GM23338 (cell line): ENCODE measurements at places on chromosomes 5 and 9.

- H3K4me3 ChIP-seq: no peak overlapping the region
- DNase-seq: peak; percentile 62
- no peaks in the 10 kb centered on the region for H3K36me3 ChIP-seq
- no peak overlapping the region for H3K27ac ChIP-seq
Observed at GRCh38 chr9:33813712-33814641, 3.0 kb upstream of the UBE2R2 start.

DNA sequence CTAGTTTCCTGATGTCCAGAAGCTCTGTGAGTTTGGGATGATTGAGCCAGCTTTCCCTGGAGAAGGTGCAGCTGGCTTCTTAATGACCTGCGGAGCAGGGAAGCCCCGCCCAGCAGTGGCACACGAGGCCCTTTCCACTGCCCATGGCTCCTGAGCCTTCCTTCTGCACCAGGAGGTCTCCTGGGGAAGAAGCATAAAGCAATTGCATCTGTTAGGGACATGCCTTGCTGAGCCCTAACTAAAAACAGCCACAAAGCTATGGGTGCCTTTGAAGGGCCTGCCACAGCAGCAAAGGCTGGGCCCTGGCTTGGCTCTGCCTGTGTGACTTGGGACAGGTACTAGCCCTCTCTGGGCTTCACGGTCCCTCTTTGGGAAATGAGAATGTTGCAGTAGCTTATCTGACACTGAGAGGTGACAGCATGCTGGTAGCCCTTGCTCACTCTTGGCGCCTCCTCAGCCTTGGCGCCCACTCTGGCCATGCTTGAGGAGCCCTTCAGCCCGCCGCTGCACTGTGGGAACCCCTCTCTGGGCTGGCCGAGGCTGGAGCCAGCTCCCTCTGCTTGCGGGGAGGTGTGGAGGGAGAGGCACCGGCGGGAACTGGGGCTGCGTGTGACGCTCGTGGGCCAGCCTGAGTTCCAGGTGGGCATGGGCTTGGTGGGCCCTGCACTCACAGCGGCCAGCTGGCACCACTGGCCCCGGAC lies 218.4 kb downstream of the FSTL4 start:
- no peaks in the 10 kb centered on the region for H3K27me3 ChIP-seq
- 0 out of 2 replicates have a peak, but pooled peaks cover 6% of the 10 kb centered on the region for H3K4me1 ChIP-seq
- DNase-seq: no peak
- no peaks in the 10 kb centered on the region for H3K36me3 ChIP-seq
- no peak overlapping the region for H3K27ac ChIP-seq

DNA sequence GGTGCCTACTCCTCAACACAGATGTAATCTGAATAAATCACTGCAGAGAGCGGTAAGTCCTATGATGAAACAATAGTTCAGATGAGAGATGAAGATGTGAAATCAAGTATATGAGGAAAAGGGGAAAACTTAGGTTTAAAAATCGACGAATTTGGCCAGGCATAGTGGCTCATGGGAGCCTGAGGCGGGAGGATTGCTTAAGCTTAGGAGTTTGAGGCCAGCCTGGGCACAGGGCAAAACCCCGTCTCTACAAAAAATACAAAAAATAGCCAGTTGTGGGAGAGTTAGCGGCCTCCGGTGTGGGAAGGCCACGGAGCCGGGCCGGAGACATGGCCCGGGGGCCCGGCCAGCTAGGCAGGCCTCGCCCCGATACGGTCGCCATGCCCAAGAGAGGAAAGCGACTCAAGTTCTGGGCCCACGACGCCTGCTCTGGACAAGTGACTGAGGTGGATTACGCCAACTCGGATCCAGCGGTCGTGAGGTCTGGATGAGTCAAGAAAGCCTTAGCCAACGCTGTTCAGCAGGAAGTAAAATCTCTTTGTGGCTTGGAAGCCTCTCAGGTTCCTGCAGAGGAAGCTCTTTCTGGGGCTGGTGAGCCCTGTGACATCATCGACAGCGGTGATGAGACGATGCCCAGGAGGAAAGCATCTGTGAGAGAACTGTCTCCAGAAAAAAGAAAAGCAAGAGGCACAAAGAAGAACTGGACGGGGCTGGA lies 62.8 kb upstream of the SUB1 start:
- no peaks in the 10 kb centered on the region for H3K4me1 ChIP-seq
- H3K36me3 ChIP-seq: no peaks in the 10 kb centered on the region
- no peak for DNase-seq
- no peaks in the 10 kb centered on the region for H3K27me3 ChIP-seq
- no peak overlapping the region for H3K4me3 ChIP-seq
- H3K27ac ChIP-seq: no peak overlapping the region

DNA sequence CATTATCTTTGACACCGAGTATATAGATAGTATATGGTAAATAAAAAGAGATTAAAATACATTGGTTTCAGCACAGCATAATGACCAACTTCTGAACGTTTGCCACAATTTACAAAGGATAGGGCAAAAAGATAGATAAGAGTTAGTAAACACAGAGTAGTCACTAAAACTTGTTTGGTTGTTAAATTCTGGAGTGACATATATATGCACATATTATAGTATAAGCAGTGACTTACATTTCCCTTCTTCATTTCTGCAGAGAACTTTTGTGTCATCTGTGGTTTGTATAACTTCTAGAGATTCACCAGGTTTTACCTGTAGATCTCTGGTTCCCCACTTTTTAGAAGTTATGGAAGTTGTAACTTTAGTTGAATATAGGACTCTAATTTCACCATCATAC lies 44.4 kb upstream of the RICTOR start:
- H3K36me3 ChIP-seq: no peaks in the 10 kb centered on the region
- no peaks in the 10 kb centered on the region for H3K4me1 ChIP-seq
- H3K4me3 ChIP-seq: no peak overlapping the region
- H3K27ac ChIP-seq: no peak overlapping the region

DNA sequence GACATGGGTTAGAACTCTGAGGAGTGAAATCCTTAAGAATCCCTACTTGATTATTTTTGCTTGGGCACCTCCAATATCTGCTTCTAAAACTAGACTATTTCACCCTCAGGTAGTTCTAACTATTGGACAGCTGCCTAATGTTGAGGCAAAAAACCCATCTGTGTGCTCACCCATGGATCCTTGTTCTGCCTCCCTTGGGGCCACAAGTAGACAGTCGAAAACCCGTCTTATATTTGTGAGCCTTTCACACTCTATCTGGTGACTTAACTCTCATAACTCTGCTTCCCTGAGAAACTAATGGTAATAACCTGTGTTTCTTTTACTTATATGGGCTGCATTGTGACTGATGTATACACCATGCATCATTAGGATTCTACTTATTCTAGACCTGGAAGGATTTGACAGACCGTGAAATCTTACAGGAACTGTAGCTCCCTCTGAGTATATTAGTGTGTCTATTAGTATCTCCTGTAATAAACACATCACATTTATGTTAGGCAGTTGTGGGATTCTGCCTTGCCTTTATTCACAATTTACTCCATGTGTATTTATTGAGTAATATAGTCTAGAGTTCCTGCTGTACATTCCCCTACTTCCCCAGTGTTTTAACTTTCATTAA lies 94.6 kb upstream of the SGCD start:
- no peaks in the 10 kb centered on the region for H3K4me1 ChIP-seq
- no peaks in the 10 kb centered on the region for H3K36me3 ChIP-seq
- H3K27me3 ChIP-seq: no peaks in the 10 kb centered on the region
- no peak overlapping the region for H3K27ac ChIP-seq

- DNase-seq: no peak
- H3K27ac ChIP-seq: no peak overlapping the region
- no peaks in the 10 kb centered on the region for H3K36me3 ChIP-seq
- H3K27me3 ChIP-seq: no peaks in the 10 kb centered on the region
Observed at GRCh38 chr5:148458036-148458888, 74.5 kb downstream of the FBXO38 start.

- H3K27me3 ChIP-seq: no peaks in the 10 kb centered on the region
Observed at GRCh38 chr5:80260461-80260860, 4.6 kb upstream of the SERINC5 start.

GRCh38 chr5:14810928-14811572 lies 60.5 kb downstream of the ANKH start:
- H3K4me3 ChIP-seq: no peak overlapping the region
- H3K36me3 ChIP-seq: no peaks in the 10 kb centered on the region
- no peak for DNase-seq
- H3K4me1 ChIP-seq: no peaks in the 10 kb centered on the region

GRCh38 chr9:80025796-80026520 lies 454.2 kb downstream of the TLE4 start:
- no peaks in the 10 kb centered on the region for H3K27me3 ChIP-seq
- no peak for DNase-seq
- no peak overlapping the region for H3K4me3 ChIP-seq
- H3K27ac ChIP-seq: no peak overlapping the region

DNA sequence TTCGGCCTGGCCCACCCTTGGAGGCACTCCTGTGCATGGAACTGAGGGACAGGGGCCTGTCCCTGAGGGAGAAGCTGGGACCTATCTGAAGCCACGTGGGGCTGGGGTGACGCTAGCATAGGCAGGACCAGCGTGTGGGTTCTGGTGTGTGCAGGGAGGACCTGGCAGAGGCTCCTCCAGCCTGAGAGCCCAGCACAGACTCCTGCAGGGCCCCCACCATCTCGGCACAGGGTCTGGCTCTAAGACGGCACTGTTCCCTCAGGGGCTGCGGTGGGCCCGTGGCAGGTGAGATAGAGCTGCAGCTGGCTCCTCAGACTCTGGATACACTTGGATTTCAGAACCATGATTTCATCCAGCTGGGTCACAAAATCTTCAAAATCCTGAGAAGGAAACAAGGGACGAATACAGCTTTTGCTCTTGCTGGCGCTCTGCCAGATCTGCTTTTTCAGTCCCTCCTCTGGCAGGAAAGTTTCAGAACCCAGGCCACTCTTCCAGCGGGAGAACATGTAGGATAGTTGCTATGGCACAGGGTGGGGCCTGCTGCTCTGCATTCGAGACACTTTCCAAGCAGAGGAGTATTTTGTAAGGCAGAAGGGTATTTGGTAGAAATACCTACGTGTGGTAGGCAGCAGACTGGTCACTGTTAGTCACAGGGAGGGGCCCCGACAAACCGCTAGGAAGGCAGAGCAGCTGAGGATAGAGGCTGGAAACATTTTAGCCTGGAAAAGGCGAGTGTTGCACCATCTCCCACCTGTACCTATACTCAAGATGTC lies 74.7 kb downstream of the KIF24 start:
- H3K4me1 ChIP-seq: no peaks in the 10 kb centered on the region
- no peak overlapping the region for H3K27ac ChIP-seq
- no peak for DNase-seq
- H3K36me3 ChIP-seq: no peaks in the 10 kb centered on the region; the same call in 1 of the 2 replicates
- H3K27me3 ChIP-seq: no peaks in the 10 kb centered on the region

DNA sequence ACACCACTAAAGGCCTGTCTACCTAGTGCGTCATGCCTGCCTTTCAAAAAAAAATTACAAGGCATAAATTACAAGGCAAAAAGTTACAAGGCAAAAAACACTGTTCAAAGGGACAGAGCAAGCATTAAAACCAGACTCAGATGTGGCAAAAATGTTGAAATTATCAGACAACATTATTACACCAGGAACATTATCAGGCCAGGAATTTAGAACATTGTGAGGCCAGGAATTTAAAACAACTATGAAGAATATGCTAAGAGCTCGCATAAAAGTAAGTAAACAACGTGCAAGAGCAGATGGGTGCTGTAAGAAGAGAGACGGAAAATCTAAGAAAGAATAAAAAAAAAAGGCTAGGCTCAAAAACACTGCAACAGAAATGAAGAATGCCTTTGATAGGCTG lies 18.2 kb upstream of the MLANA start:
- no peak overlapping the region for H3K4me3 ChIP-seq
- no peak for DNase-seq
- H3K4me1 ChIP-seq: no peaks in the 10 kb centered on the region
- no peak overlapping the region for H3K27ac ChIP-seq
- H3K27me3 ChIP-seq: no peaks in the 10 kb centered on the region

- H3K27me3 ChIP-seq: peaks cover 11% of the 10 kb centered on the region
- no peaks in the 10 kb centered on the region for H3K36me3 ChIP-seq
- H3K4me1 ChIP-seq: peaks cover 23% of the 10 kb centered on the region
- DNase-seq: no peak
Observed at GRCh38 chr9:34571481-34571810, 18.1 kb downstream of the CNTFR start.

DNA sequence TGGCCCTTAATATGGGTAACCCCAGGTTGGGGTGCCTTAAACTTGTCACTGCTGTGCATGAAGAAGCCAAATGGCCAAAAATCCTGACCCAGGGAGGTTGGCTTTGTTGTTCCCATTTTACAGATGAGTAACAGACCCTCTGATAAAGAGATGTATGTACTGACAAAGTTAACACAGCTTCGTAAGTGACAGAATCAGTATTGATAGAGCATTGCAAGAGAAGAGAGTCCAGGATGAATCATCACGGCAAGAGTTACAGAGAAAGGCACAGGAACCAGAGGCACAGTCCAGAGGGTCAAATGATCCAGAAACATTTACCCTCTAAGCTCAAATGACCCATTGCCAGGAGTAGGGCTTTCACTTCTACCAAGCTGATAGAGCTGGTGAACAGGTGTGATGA lies 103.8 kb upstream of the SMC2 start:
- DNase-seq: no peak
- no peaks in the 10 kb centered on the region for H3K4me1 ChIP-seq
- H3K27ac ChIP-seq: no peak overlapping the region
- no peaks in the 10 kb centered on the region for H3K27me3 ChIP-seq
- no peak overlapping the region for H3K4me3 ChIP-seq

DNA sequence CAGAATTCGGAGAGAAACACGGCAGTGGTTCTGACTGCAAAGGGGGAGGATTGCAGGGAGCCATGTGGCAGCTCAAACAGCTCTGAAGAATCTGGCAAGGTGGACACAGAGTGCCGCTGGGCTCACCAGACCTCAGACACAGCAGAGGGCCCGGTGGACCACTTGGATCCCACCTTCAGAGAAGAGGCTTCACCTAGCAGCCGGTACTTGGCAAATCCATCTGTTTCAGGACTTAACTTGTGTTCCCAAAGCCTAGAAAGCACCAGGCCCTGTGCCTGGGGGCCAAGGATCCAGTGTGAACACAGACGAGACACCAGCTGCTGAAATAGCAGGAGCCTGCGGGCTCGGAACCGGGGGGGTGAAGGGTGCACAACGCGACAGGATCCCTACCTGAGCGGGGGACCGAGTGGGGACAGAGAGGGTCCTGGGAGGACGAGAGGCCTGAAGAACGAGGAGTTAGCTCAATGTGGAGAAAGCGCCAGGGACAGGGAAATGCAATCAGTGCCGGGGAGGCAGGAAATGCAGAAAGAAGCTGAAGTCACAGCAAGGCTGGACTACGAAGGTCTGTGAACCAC lies 44.6 kb downstream of the BTNL9 start:
- DNase-seq: peak; percentile 36
- no peaks in the 10 kb centered on the region for H3K36me3 ChIP-seq

GRCh38 chr9:91071184-91071990 lies 269.8 kb downstream of the SYK start:
- H3K27ac ChIP-seq: no peak overlapping the region
- no peaks in the 10 kb centered on the region for H3K4me1 ChIP-seq
- no peak for DNase-seq

GRCh38 chr9:18438300-18438925 lies 35.5 kb upstream of the ADAMTSL1 start:
- H3K4me1 ChIP-seq: peaks cover 9% of the 10 kb centered on the region
- peak overlapping the region; percentile 48 for H3K4me3 ChIP-seq
- H3K27ac ChIP-seq: no peak overlapping the region
- peak; percentile 81 for DNase-seq
- peaks cover 6% of the 10 kb centered on the region; the same call in 1 of the 2 replicates for H3K27me3 ChIP-seq
- no peaks in the 10 kb centered on the region for H3K36me3 ChIP-seq

- H3K27me3 ChIP-seq: no peaks in the 10 kb centered on the region
- no peaks in the 10 kb centered on the region for H3K36me3 ChIP-seq
- H3K27ac ChIP-seq: 0 out of 2 replicates have a peak overlapping the region, but pooled peaks have one; percentile 5
- no peak overlapping the region for H3K4me3 ChIP-seq
- DNase-seq: no peak
Observed at GRCh38 chr5:14008819-14009311, 64.4 kb upstream of the DNAH5 start.

GRCh38 chr5:38319491-38319890 lies 61.1 kb downstream of the EGFLAM start:
- no peaks in the 10 kb centered on the region for H3K27me3 ChIP-seq
- H3K36me3 ChIP-seq: no peaks in the 10 kb centered on the region
- H3K27ac ChIP-seq: no peak overlapping the region
- H3K4me1 ChIP-seq: no peaks in the 10 kb centered on the region
